ENCODE measurements at places on chromosomes 3 and 15. TPM values are rescaled to one million over a fixed set of nuclear protein-coding genes. Genes with fewer than 3 reads are reported as not detected.

Gene USP4
- total RNA-seq, result 19.9 TPM

Gene ACP3
- 0.15 TPM for total RNA-seq

Gene IL5RA
- not detected for total RNA-seq

Gene CGNL1
- 0.86 TPM for total RNA-seq

Gene XCR1
- not detected for total RNA-seq

GRCh38 chr15:38028869-38029268 is 94.4 kb downstream of the TMCO5A start:
- peak; percentile 17 for DNase-seq

DNA sequence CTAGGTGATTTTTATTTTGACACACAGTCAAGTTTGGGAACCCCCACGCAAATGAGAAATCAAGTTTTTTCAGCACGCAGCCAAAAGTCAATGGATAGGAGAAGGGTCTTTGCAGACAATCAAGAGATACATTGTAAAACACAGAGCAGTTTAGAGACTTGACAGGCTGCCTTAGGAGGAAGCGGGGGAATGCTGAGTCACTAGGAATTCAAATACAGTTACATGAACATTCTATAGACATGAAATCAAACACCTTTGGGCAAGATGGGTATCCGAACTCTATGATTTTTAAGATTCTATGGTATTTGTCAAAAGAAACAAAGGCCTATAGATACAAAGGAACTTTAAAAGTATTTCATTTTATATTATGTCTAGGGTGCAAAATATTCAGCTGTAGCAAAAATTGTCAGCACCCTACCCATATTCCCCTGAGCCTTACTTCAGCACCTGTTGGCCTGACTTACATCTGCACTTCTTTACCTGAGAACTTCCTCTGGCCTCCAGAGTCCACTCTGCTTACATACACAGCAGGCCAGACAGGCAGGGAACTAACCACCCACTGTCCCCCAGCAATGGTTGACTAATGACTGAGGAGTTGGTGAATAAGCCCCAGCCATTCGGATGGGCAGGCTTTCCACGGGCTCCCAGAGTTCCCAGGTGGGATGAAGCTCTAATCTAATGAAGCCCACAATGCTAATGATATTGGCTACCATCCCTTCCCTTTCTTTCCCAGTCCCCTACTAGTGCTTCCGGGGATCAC is 289.3 kb upstream of the RORA start:
- peak; percentile 27 for DNase-seq

GRCh38 chr15:76576523-76577279 is 240.1 kb downstream of the ISL2 start:
- DNase-seq, result no peak

DNA sequence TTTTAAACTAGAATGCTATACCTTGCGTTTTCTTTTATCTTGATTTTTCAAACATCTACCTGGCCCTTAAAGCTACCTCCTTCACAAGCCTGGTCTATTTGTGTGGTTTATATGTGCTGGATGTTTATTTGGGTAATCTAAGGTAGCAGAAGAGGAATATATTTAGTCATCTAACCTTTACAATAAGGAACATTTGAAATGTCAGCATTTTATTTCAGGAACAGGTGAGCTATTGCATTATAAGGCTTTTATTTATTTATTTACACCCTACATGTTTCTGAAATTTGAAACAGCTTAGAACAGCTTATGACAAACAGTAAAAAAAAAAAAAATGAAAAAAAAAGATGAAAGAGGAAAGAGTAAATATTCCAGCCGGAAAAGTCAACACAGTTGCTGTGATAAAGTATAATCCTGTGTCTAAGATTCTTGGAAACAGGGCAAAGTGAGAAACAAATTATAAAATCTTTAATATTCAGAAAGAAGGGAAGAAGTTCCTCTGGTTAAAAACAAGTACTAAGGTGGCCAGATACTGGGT is 19.5 kb downstream of the HHLA2 start:
- DNase-seq, result no peak

Gene HIGD2B
- not detected for total RNA-seq

DNA sequence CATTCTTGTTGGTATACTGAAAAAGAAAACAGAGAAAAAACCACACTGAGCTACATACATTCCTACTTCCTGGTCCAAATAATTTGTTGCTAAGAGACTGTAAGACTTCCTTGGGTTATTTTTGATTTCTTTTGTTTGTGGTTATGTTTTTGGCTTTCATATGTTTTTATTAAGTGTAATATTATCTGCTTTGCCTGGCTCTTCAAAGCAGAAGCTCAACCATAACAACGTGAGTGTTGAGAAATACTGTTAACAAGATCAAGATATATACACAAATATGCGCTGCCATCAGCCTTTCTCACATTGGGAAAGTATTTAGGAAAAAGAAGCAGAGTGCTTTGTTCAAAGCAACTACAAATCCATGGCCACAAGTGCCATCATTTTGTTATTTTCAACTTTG is 556.2 kb upstream of the CBLB start:
- DNase-seq, result no peak

DNA sequence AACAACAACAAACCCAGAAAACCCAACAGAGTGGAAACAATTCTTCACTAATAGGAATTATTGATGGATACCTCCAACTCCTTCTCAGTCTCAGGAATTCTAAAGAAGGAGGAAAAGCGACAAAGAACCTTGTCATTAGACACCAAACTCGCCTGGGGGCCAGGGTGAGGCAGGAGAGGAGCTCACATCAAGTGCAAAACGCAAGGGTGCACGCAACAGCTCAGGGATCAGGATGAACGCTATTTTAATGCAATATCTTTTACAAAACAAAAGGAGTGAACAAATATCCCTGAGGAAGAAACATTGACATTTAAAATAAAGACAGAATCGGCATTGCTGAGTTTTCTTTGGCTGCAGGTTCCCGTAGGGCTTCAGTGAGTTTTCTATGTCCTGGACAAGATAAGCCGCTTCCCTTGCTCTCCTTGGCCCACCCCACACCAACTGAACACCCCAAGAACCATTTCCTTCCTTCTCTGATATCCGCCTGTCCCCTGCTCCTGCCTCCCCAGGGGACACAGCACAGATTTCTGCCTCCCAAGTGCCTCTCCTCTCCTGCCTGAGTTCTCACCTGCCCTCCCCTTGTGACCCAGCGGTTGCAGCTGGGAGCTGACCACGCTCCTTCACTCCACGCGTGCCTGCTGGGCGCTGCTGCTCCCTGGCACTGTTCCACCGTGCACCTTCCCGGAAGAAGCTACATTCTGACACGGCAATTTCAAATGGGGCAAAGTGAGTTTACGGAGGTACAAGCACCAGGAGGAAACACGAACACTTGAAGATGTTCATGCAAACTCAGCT is 63.0 kb downstream of the ATP10A start:
- DNase-seq, result no peak

DNA sequence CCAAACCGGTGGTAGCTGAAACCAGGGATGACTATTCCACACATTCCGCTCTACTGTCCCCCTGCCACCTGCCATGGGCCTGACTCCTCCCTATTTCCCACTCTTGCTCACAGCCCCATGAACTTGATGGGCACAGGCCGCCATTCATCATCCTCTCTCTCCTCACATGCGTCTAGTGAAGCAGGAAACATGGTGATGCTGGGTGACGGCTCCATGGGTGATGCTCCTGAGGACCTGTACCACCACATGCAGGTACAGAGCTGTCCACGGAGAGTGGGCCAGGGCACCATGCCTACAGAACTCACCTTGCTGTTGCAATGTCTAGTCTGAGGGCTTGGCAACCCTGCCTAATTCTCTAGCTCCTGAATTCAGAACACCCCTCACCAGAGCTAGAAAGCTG is 23.3 kb upstream of the MANF start:
- DNase-seq, result no peak

GRCh38 chr3:123536153-123536895 is 48.5 kb downstream of the HACD2 start:
- DNase-seq, result no peak

Gene SST
- total RNA-seq, result not detected
